ENCODE measurements at places on chromosomes 7 and 10. TPM values are rescaled to one million over a fixed set of nuclear protein-coding genes. Genes with fewer than 3 reads are reported as not detected.

Gene ASB10
- 4.9 TPM for total RNA-seq

Gene ASIC3
- total RNA-seq, result 0.51 TPM

Gene R3HCC1L
- 17.4 TPM for total RNA-seq

- no peak for DNase-seq
These were observed 154.2 kb downstream of the EBF3 start for GRCh38 chr10:129809841-129810240.

DNA sequence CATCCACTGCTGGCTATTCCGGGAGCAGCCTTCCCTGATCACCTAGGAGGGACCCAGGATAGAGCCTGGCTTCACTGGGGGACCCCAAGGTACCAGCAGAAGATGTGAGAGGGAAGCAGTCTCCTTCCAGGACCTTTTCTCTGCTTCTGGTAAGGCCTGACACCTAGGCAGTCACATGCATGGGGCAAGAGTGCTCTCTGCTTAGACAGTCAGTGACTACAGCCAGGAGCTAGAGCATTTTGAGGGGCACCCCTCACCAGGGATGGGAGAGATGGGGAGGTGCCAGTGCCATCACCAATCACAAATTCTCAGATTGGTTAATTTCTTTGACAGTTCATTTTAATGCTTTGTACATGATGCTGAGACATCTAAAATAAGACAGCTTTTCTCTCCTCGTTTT, 13.9 kb upstream of the ADO start:
- no peak for DNase-seq

DNA sequence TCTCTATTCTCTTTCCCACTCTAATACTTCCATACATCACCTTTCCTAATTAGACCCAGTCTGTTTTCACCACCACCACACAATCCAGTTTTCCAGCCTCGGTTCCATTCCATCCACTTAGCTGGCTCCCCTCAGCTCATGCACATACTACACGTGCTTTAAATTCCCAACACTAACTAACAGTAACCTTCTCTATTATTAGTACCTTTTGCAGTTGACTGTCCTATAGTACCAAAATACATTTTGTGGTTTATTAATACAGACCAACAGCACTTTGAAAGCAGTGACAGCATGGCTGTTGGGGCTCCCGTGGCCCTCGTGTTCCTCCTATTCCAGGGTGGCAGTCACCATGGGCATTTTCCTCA, 64.9 kb downstream of the LARP4B start:
- DNase-seq, result peak; percentile 12

- DNase-seq, result no peak
These were observed 222.9 kb downstream of the GLRX3 start for GRCh38 chr10:130358981-130359650.

DNA sequence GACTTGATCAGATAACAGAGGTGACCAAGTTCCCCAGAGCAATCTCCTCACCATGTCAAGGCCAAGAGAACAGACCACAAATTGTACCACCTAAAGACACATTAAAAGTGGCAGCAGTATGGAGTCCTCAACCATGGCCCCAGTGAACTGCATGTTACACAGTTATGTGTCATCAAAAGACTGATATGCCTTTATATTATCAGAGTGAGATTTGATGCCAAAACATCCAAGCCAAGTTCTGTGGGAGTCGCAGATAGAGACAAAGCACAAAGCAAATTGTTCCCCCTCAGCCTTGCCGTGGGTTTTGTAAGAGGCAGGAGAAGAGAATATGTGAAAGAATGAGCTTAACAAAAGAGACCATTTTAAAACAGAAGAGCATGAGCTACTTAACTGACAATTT, 39.2 kb upstream of the TES start:
- no peak for DNase-seq

DNA sequence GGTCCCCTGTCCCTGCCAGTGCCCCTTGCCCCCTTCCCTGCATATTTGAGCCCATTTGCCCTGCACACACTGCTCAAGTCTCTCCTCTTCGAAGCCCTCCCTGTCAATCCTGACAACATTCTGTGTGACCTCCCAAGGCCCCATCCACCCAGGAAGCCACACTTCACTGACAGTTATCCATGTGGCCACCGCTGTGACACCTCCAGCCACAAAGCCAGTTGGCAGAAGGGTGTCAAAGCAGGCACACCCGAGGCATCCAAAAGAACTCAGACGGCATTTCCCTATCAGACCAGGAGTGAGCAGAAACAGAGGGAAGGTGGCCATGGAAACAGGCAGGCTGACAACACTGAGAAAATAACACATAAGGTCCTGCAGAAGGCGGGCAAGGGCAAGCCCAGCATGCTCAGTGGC, 4.6 kb downstream of the POLM start:
- DNase-seq, result no peak

All from tongue (tissue), 3 donors.